ENCODE measurements at places on chromosomes 1 and 21. TPM values are rescaled to one million over a fixed set of nuclear protein-coding genes. Genes with fewer than 3 reads are reported as not detected.

- no peak for DNase-seq
These were observed 7.3 kb upstream of the ANKRD13C start for GRCh38 chr1:70361727-70362398.

GRCh38 chr1:193438312-193438711 is 251.9 kb upstream of the B3GALT2 start:
- no peak for DNase-seq

DNA sequence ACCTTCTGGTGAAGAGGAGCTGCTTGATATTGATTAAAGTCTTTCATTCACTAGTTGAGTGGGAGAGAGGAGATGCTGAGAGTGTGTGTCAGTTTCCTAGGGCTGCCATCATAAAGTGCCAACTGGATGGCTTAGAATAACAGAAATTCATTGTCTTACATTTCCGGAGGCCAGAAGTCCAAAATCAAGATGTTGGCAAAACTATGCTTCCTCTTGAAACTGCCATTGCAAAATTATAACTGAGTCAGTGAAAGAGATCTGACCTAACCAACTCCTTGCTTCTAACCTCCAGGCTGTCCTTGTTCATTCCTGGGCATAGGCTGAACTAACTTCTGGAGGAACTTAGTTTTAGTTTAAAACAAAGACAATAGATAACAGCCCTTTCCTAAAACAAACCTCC is 47.1 kb downstream of the PTGS2 start:
- no peak for DNase-seq

- no peak for DNase-seq
These were observed 11.9 kb downstream of the PODN start for GRCh38 chr1:53073868-53074311.

Gene SRGAP2C
- total RNA-seq = 27.7 TPM

Gene RBP7
- 2.2 TPM for total RNA-seq

Gene OR2L5
- not detected for total RNA-seq

- DNase-seq = no peak
These were observed 1679.0 kb upstream of the B3GALT2 start for GRCh38 chr1:194865383-194865782.

DNA sequence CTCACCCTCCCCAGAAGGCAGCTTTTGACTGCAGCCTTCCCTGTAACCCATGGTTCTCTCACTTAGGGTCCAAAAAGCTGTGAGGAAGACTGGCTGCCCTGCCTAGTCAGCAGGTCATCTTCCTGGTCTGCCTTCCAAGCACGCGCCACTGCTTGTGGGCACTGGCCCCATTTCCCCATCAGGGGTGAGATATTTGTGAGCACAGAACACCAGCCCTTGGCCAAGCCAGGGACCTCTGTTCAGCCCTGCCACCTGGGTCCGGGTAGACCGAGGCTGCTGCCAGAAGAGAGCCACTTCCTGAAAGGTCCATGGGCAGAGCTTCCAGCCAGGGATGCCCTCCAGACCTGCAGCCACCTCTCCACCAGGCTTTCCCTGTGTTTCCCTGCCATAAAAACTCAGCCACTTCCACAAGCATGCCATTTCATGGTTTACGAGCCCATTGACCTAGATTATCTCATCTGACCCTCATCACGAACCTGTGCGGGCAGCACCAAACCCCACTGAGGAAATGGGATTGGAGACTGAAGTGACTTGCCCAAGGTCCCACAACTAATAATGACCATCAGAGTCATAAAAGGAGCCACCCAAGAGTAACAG is 40.5 kb downstream of the GLIS1 start:
- DNase-seq = no peak

- no peak for DNase-seq
These were observed 2.1 kb downstream of the ZFP69 start for GRCh38 chr1:40479156-40479555.

Gene PPM1J
- total RNA-seq = 2.7 TPM

Gene OSCP1
- total RNA-seq = 16.9 TPM

Gene SH3D21
- 3.9 TPM for total RNA-seq

- DNase-seq = no peak
These were observed 827.6 kb upstream of the ADGRL2 start for GRCh38 chr1:80973101-80973500.

- no peak for DNase-seq
These were observed 3.8 kb upstream of the CACYBP start for GRCh38 chr1:174995916-174996315.

GRCh38 chr1:93607814-93608186 is 73.8 kb downstream of the BCAR3 start:
- no peak for DNase-seq

Gene IL12RB2
- total RNA-seq = 3.5 TPM
